ENCODE measurements at places on chromosomes 6 and 20.

DNA sequence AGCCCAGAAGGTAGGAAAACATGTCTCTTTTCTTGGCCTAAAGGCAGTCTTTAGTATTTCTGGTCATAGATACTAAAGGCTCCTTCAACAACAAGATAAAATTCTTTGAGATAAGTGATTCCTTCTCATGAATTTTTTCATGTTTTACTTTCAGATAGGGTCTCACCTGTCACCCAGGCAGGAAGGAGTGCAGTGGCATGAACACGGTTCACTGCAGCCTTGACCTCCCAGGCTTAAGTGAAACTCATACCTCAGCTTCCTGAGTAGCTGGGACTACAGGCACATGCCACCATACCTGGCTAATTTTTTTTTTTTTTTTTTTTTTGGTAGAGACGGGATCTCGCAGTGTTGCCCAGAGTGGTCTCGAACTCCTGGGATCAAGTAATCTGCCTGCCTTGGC lies 9.1 kb downstream of the PNLDC1 start:
- DNase-seq: no peak

DNA sequence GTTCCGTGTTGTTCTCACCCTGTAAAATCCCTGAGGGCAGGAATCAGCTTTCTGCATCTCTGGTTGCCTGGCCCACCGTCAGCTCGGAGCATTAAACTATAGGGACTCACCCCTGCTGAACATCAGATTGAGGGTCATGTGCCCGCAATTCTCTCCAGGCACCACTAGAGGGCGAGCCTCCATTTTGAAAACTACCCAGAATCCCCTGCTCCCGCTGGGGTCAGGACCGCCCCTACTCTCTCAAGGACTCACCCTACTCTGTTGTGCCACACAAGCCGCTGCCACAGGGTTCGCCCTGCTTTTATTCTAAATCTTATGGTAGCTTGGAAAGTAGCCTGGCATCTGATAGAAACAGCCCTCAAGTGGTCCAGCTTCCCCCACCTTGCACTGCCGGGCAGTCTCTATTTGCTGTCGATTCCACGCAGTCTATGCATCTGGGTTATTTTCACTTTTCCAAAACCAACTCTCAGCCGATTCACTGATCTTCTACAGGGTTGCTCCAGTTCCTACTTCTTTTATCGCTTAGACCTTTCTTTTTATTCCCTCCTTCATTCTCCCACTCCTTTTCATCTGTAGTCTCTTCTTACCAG lies 244.1 kb upstream of the QKI start:
- peak; percentile 28 for DNase-seq

DNA sequence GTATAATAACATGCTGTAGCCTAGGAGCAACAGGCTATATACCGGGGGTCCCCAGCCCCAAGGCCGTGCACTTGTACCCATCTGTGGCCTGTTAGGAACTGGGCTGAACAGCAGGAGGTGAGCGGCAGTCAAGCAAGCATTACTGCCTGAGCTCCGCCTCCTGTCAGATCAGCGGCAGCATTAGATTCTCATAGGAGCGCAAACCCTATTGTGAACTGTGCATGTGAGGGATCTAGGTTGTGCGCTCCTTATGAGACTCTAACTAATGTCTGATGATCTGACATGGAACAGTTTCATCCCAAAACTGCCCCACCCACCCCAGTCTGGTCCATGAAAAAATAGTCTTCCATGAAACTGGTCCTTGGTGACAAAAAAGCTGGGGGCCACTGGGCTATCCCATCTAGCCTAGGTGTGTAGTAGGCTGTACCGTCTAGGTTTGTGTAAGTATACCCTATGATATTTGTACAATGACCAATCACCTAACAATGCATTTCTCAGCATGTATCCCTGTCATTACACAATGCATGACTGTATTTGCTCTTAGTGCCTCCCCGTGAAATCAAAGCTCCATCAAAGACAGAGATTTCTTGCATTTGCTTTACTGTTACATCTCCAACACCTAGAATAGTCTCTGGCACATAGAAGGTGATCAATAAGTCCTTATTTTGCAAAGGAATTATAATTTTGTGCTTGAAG lies 30.8 kb downstream of the NHSL1 start:
- DNase-seq: no peak

DNA sequence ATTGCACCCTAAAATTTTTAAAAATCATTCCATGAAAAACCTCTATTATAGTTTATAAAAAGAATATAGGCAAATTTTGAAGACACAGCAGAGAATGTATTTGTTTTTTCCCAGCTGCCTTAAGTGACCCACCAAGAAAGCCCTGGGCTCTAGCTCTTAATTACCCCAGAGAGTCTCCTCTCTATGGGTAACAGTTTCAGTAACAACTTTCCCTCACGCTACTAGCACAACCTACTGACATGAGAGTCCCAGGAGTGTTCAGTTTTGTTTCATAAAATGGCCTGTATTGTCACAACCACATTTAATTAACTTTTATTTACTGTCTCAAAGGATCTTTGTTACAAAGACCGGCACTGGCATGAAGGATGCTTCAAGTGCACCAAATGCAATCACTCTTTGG lies 41.5 kb downstream of the FHL5 start:
- no peak for DNase-seq

All from activated naive CD4-positive, alpha-beta T cell treated with anti-CD3 and anti-CD28 coated beads, Interleukin-2, amount 10 ng/mL, durations not matched to agents 7 days and 5 days (primary cell).